ENCODE measurements at places on chromosomes 1 and 21.

GRCh38 chr1:87686136-87686495, 357.4 kb downstream of the LMO4 start:
- no peak for DNase-seq

- DNase-seq = no peak
Measured at GRCh38 chr1:54969879-54970278, 10.5 kb upstream of the TMEM61 start.

GRCh38 chr1:29674627-29675326, 438.5 kb downstream of the PTPRU start:
- DNase-seq = no peak

DNA sequence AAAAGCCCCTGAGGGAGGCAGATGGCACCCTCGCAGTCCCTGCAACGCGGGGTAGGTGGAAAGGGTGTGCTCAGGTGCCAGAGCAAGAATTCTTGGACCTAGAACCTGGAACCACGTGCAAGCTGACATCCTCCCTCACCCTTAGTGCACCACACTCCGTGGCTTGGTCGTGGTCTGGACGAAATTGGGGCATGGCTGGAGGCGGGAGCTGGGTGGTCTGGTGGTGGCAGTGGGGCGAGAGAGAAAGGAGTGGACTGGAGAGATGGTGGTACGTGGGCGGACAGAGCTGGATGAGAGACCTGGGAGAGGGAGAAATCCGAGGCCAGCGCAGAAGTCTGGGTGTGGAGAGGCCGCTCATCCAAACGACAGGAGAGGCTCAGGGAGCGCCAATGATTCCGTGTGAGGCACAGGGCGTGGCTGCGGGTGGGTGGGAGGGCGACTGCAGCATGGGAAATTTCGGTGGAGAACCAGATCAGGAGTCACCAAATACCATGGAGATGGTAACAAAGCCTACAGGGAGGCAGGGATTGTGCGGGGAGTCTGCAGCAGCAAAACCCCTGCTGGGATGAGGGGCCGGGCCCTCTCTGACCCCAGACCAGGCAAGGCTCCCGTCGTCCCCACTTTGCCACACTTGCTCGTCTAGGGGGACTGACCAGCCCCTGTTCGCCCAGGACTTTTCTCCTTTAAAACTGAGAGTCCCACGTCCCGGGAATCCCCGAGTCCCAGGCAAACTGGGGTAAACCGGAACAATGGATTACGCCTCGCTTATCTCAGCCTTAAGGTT, 31.9 kb downstream of the CDCP2 start:
- no peak for DNase-seq

DNA sequence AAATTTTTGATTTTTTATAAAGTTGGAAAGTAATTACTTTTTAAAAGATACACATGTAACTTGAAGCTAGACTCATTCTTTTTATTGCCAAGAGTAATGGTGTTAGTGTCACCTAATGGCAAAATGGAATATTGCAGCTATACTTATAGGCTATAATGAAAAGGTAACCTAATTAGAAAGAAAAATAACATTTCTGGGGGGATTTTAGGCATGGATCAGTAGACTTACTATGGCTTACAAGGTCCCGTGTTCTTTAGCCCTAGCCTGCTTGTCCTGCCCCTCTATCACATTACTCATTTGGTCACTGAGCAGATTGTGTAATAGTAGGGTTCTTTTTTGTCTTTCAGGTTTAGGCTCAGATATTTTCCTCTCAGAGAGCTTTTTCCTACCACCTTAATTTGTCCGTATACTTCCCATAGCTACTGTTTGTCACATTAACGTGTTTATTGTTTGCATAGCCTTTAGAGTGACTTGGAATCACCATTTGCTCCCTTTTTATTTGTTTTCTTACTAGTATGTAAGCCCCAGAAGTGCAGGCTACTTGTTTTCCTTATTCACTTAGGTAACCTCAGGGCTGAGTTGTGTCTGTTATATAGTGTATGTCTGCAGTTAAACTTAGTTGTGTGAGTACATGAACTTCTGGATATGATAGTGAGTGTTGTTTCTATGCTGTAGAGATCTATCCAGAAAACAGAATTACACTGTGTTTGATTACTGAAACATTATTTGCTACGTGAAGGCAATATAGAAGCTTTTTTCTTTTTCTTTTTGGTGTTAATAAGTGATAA, 58.7 kb downstream of the RABGAP1L start:
- DNase-seq = no peak

- no peak for DNase-seq
Measured at GRCh38 chr1:9590201-9590600, 1.5 kb downstream of the TMEM201 start.

DNA sequence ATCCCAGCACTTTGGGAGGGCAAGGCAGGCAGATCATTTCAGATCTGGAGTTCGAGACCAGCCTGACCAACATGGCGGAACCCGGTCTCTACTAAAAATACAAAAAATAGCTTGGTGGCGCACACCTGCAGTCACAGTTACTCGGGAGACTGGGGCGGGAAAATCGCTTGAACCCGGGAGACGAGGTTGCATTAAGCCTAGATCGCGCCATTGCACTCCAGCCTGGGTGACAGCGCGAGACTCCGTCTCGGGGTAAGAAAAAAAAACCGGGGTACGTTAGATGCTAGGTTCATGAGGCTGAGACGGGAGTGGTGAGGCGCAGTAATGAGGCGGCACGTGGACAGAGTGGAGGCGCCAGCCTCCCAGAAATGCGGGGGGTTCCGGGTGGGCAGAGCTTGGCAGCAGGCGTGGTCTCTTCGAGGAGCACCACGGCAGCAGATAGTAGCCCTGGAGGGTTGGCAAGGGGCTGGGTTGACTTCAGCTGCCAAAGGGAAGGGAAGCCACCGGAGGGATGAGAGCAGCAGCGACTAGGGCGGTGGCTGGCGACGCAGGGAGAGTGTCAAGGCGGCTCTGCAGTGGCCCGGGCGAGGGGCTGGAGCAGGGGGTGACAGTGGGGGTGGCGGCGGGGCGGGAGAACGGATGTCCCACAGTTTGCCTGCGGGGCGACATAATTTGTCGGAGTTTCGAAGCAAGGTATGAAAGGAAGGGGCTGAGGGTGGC, 832 bp downstream of the MRPL20 start:
- no peak for DNase-seq

DNA sequence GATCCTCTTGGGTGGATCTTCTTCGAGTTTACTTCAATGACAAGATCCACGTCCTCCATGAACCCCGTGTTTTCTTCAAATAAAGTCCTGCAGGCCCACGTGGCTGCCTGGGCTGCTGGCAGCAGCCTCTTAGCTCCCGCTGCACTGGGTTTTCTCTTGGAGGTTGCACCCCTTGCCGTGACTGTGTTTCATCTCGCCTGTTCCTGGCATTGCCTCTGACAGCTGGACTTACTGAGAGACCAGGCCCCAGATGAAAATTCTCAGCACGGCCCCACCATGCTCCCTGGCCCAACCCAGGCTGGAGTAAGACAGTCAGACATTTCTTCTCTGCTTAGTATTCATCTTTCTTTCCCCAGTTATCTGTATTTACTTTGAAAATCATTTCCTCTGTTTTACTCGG, 274.8 kb upstream of the RUNX1 start:
- DNase-seq = no peak

GRCh38 chr1:28326984-28327383, 1.9 kb upstream of the MED18 start:
- no peak for DNase-seq

GRCh38 chr1:160839746-160840145, 22.9 kb downstream of the CD244 start:
- DNase-seq = no peak

- DNase-seq = no peak
Measured at GRCh38 chr1:38942664-38943428, 1.2 kb upstream of the RHBDL2 start.

Measured in D721Med (cell line).